ENCODE measurements at places on chromosomes 11 and 22.

- DNase-seq, result no peak
These were observed 107.6 kb downstream of the TRPC6 start for GRCh38 chr11:101476191-101476590.

DNA sequence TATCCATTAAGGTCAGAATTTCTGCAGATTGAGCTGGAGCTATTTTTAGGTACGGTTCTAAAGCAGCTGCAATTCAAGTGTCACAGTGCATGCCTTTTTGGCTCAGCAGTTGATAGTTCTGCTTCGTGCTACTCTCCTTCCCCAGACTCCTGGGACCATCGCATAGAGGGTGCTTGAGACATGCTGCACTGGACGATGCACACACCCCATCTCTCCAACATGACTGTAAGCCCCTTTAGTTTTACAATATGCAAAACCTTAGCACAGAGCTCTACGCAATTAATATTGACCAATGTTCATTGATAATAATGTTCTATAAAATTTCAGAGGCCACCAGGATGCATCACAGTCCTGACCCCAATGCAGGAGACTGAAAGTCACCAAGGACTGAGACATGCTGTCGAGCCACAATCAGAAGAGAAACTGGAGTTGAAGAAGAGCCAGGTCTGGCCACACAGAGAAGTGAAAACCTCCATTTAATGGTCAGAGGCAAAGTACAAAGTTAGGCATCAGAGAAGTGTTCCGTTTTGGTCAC is 120.9 kb upstream of the ZC3H12C start:
- no peak for DNase-seq

- DNase-seq, result no peak
These were observed 368.1 kb downstream of the DCDC1 start for GRCh38 chr11:31001427-31001826.

DNA sequence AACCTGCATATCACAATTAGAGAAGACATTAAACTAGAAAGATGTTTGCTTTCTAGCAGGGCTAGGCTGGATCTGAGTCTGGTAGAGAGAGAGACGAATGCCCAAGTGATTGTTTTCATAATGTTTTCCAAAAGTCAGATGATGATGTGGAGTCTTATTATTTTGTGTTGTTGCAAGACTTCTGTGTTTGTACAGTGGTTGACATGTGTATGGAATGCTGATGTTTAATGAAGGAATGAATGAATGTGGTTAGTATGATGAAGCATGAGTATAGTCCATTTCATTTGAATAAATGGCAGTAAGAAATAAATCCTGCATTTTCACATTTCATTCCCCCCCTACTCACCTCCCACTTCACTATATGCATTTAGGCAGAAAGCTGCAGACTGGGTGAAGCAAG is 69.6 kb downstream of the PPP2R1B start:
- DNase-seq, result no peak

Measured in SJSA1 (cell line).